ENCODE measurements at places on chromosomes 6 and 20.

DNA sequence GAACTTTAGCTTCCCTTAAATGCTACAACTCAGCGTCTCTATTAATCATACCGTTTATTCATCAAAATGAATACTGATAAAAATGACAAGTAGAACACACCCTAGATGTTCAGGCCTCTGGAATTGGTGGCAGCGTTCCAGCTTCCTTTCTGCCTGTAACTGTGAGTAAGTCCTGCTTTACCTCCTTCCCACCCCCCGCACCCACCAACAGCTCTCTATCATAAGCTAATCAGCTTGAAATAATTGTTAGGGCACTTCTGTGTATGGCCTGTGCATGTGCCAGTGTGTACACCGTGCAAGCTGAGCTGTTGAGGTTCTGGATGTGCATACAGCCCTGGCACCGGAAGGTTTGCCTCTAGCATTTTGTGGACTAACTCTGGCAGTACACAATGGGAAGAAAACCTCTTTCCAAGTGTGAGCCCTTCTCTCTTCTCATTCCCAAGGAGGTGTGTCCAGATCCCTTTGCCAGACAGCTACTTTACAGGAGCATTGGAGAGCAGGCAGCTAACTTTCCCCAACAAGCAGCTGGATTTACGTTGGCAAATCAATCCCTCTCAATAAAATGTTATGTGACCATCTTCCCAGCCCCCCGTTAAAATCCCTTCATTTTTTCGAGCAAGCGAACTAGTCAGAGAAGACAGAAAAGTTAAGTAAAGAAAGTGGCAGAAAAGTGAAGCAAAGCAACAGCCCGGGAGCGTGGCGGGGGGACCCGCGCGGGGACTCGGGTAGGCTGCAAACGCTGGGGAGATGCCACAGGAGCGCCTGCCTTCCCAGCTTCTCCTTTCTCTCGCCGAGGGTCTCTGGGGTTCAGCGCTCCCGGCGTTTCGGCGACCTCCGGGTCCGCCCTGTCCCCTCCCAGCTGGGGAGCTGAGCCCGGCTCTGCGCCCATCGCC is 803 bp upstream of the ADGRG6 start:
- DNase-seq: peak; percentile 30

- no peak for DNase-seq
Observed at GRCh38 chr6:161542346-161542980, 268.6 kb upstream of the AGPAT4 start.

- DNase-seq: no peak
Observed at GRCh38 chr6:4336778-4337442, 201.5 kb upstream of the ECI2 start.

DNA sequence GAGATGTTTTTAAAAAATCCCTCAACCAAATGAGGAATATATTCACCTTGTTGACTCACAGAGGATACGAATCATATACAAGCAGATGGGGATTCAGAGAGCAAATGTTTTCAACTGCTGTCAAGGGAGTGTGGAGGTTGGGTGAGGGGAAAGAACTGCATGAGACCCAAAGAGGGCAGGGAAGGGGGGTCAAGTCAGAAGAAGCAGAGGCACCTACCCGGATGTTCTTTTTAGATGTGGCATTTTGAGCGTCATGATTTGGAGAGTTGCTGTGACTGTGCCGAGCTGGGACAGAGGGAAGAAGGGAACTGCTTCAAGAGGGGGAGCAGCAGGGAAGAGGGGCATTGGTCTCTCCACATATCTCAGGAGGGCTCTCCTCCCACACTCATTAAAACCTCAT is 191.3 kb upstream of the PROKR2 start:
- DNase-seq: no peak

DNA sequence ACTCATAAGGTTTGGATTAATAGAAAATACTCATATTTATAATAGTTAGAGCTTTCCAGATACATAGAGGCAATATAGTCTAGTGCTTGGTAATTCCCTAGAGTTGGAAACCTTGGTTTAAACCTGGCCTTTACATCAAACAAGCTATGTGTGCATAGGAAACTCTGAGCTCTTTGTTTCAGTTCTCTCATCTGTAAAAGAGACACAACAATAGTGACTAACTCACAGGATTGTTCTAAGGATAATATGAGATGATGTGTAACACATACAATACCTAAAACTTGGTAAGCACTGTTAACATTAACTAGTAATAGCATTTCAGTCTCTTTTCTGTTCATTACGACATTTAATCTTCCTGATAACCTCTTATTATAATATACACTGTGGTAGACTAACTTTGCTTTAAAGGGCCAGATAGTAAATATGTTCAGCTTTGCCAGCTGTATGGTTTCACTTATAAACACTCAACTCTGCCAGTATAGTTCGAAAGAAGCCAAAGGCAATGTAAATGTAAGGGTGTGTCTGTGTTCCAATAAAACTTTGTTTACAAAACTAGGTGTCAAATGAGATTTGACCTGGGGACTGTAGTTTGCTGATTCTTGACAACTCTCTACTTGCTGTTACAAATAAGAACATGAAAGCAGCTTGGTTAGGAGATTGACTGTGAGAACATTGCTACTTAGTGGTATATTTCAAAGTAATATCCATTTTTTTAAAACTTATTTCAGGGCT is 370.6 kb upstream of the FLRT3 start:
- DNase-seq: no peak

DNA sequence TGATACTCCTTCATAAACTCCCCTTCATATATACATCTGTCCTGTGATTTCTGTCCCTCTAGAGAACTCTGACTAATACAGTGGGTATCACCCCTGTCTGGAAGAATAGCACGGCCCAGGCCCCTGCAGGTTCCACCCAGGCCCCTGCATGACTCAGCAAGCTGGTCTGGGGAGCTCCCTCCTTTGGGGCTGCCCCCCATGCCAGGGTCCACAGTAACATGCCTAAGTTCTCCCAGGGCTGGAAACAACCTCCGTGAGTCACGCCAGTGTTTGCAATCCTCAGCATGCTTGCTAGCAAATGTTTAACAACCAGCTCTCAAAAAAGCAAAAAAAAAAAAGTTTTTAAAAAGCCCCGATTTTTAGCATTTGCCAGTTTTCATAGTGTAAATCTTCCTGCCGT is 134.3 kb upstream of the CDH4 start:
- peak; percentile 64 for DNase-seq

- DNase-seq: no peak
Observed at GRCh38 chr20:51848346-51848745, 46.0 kb upstream of the SALL4 start.

DNA sequence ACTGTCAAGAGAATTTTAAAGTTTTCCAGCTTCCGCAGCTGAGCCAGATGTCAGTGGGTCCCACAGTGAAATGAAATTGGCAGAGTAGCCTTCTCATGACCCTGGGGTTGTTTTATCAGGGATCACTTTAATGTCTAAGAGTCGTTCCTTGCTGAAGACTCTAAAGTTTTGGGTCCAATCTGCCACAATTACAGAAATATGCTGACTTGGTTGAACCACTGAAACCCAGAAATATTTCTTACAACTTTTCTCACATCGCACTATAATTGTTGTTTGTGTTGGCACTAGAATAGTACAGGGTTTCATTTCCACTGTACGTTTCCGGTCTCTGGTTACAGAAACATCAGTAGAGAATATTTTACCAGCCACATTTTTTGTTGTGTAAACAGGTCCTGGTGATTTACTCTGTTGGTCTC is 109.0 kb downstream of the HMGCLL1 start:
- DNase-seq: no peak

GRCh38 chr20:37319151-37319671 is 26.7 kb upstream of the SRC start:
- DNase-seq: no peak

DNA sequence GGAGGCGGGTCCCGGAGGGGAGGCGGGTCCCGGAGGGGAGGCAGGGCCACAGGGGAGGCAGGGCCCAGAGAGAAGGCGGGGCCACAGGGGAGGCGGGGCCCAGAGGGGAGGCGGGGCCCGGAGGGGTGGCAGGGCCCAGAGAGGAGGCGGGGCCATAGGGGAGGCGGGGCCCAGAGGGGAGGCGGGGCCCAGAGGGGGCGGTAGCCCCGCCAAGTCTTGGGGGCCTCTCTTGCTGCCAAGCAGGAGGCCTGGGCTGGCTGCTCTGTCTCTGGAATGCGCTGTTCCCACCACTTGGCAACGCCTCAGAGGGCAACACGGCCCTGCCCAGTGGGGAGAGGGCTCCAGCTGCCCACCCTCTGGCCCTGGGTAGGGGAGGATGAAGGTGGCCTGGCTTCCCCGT is 80.5 kb downstream of the YTHDF1 start:
- no peak for DNase-seq

DNA sequence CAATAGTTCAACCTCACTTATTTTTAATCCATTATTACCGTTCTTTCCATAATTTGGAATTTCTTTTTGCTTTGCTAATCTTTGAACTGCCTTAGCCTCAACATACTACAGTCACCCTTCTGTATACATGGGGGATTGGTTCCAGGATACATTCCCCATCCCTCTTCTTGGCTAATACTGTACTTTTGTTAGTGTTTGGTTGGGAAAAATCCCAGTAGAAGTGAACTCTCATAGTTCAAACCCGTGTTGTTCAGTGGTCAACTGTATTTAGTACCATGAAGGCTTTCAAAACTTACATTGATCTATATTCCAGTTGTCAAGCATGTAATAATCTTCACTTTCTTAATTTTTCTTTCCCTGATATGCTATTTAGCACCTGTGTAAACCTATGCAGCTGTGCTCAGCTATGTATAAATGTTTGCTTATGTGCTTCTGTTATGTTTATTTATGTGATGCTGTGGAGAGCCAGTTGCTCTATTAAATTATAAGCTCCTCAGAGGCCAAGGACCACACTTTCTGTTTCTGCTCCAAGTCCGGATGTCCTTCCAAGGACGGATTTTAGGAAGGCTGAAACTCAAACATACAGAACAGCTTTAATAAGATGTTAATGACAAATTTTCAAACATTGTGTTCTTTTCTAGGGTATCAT is 33.3 kb upstream of the LAMA4 start:
- DNase-seq: no peak

Measured in AG08396 (cell line).